Stimulated activated CD4-positive, alpha-beta T cell treated with anti-CD3 and anti-CD28 coated beads, Interleukin-2, amount 100 ng/mL, for 48 hours (primary cell): ENCODE measurements at places on chromosomes 3 and 15.

- no peak for DNase-seq
Measured at GRCh38 chr3:156811089-156811862, 14.9 kb upstream of the LEKR1 start.

DNA sequence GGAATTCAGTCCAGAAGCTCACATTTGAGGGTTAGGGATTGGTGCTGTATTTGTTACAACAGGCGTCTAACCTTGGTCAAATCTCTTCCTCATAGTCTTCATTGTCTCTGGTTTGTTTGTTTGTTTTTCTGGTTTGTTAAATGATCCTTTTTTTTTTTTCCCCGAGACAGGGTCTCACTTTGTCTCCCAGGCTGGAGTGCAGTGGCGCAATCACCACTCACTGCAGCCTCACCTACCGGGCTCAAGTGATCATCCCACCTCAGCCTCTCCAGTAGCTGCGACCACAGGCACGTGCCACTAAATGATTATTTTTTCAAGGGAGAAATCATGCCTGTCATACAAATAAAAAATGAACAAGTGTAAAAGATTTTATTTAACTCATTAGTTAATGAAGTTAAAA, 14.3 kb upstream of the ADPGK start:
- DNase-seq: no peak

- no peak for DNase-seq
Measured at GRCh38 chr3:25386686-25387255, 41.3 kb upstream of the RARB start.

DNA sequence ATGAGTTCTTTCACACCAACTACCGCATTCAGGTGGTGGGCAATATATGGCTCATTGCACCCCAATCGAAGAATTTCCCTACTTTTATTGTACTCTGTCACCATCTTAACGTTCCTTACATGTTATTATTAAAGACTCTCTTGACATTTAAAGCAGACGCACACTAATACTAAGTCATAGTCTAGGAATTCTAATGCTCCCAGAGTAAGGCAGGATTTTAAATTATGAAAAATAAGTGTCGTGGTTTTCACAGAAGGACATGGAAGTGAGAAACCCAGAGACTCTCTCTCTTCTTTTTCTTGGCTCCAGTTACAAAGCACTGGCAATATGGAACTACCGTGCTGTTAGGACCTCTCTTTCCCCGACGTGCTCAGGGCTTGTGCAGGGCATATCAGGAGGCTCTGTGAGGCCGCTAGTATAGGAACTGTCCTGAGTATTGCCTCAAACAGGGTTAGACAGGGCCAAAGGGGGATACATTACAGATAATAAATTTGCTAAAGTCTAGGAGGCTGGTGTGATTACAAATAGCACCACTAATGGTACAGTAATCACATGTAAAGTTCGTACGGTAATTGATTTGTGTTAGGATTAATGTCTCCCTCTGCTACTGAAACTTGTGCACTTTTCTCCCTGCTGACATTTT, 590.8 kb downstream of the FOXP1 start:
- DNase-seq: no peak

- no peak for DNase-seq
Measured at GRCh38 chr15:99371180-99372103, 120.2 kb downstream of the LRRC28 start.

DNA sequence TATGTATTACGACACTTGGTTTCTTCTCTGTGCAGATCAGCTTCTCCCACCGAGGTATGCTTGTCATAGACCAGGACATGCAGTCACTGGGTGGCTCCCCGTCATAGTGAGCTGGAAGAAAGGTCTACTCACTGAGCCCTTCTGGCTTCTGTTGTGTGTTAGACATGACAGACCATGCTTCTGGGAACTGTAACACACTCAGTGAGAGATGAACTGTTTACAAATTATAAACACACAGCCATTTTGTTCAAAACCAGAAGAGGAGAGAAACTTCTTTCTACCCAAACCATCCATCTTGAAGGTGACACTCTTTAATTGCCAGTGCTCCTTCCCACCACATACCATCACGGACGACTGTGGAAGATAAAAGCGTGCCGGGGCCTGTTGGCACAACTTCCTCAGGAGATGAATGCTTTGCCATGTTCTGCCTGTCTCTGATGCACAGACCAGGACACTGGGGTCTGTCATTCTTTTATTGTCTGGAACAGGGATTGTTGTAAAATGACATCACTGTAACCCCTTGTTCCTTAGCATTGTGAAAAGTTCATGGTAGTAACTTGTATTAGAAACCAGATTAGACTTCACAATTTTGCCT, 214.3 kb downstream of the MCTP2 start:
- no peak for DNase-seq

DNA sequence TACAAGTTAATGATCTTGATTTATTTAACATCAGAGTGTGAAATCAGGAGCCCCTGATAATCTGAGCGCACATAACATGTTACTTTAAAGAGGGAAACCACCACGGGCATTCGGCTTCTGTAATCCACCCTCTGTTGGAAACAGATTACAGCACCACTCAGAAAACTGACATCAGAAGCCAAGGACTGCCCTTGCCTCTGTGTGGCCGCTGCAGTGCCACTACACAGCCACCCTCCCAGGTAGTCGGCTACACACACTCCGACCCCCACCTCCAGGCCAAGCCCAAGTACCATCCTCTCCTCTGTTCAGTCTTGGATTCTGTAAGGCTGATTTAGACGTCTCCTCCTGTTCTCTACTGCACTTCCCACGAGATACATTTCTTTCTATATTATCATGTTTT, 251.7 kb downstream of the GABRB3 start:
- no peak for DNase-seq

DNA sequence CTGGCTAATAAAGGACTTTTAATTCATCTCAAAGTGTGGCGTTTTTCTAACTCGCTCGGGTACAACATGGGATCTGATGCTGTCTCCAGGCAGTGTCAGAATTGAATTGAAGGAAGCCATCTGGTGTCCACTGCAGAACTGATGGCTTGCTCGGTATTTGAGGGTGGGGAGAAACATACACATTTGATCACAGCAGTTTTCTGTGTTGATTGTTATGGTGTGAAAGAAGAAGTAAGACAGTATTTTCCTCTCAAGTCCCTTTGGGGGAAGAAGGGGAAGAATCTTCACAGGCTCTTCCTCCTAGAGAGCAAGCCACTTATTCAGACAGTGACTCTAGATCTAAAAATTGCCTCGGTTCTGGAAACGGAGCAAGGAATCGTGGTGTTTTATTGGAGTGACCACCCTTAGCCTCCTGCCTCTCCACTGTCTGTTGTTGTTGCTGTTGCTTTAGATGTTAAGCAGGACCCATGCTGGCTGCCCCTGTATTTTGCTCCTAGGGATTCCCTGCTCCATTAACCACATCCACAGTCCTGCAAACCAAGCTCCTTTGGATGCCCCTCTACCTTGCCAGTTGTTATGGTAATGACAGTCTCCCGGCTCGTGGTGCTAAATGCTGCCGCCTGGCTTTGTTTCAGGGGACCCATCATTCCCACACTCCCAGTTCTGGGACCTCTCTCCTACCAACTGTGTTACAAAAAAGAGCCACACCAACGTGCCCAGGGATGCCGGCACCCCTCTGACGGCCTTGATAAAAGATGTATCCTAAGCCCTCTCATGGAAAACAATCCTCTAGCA, 15.3 kb upstream of the MCCC1 start:
- DNase-seq: no peak

DNA sequence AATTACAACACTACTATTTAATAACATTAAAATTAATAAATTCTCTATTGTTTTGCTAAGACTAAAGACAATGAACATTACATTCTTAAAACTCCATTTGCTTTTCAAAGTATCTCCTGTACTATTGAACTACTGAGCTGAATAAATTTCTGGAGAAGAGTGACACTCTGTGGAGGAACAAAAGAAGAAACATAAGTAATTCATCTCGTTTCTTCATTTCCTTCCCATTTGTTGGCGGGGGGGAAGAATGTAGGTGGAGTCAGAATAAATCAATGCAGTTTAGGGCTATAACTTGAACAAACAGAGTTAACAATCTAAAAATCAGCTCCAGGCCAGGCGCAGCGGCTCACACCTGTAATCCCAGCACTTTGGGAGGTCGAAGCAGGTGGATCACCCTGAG, 32.7 kb downstream of the EFHB start:
- no peak for DNase-seq

- DNase-seq: no peak
Measured at GRCh38 chr3:190619761-190620160, 105.9 kb downstream of the IL1RAP start.

DNA sequence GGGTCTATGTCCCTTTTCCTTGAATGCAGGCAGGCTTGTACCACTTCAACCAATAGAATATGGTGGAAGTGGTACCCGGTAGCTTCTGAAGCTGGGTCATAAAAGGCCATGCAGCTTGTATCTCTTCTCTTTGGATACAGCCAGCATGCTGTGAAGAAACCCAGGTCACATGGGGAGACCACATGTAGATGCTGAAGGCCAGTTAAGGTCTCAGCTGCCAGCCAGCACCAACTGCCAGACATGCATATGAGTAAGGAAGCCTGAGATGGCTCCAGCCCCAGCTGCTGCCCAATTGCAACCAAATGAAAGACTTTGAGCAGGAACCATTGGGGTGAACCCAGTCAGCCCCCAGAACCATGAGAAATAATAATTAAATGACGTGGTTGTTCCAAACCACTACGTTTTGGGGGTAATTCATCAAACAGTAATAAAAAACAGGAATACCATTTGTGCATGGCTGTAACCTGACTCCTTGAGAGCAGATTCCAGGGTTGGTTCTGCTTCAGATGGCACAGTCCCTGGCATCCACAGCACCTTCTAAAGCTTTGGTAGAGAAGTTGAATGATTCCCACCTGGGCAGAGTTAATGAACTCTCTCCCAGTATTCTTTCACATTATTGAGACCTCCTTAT, 3.8 kb downstream of the RBP2 start:
- DNase-seq: no peak

- DNase-seq: peak; percentile 14
Measured at GRCh38 chr3:129605922-129606635, 397 bp downstream of the PLXND1 start.

GRCh38 chr3:99712291-99712954, 74.0 kb downstream of the COL8A1 start:
- no peak for DNase-seq

DNA sequence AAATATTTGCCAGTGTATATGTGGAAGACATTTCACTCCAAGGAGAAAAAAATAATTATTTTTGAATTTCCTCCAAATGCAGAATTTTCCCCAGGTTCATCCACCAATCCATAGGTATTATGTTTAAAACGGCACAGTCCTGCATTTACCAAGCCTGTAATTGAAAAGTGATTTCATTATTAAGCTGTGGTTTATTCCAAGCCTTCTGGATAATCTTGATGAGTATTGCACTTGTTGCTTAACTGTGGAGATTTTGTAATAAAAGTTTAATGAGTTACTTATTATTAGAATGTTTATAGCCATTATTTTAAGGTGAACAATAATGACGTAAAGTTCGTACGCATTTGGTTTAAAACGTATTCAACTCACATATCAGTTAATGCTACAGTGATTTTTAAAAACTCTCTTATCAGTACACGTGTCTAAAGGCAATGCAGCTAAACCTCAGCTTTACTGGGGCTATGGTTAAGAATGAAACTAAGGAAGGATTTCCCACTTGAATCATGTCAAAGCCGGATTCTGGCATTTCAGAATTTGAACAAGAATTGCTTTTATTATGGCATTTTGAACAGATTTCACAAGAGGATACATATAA, 283.9 kb downstream of the MECOM start:
- no peak for DNase-seq

GRCh38 chr15:67063689-67064606, 1.5 kb upstream of the SMAD3 start:
- no peak for DNase-seq

DNA sequence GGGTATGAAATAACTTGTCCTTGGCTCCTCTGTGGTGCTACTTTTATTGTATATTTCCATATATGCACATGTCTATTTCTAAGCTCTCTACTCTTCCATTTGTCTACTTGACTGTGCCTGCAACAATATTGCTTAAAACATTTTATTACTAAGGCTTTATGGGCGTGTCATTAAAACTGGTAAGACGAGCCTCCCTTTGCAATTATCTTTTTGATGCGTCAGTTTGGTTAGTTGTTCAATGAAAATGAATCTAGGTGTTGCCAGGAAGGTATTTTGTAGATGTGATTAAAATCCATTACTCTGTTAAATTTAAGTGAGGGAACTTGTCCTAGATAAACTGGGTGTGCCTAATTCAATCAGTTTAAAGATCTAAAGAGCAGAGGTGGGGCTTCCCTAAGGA, 12.9 kb upstream of the TRA2B start:
- no peak for DNase-seq

GRCh38 chr15:33021806-33022389, 172.6 kb downstream of the FMN1 start:
- no peak for DNase-seq

DNA sequence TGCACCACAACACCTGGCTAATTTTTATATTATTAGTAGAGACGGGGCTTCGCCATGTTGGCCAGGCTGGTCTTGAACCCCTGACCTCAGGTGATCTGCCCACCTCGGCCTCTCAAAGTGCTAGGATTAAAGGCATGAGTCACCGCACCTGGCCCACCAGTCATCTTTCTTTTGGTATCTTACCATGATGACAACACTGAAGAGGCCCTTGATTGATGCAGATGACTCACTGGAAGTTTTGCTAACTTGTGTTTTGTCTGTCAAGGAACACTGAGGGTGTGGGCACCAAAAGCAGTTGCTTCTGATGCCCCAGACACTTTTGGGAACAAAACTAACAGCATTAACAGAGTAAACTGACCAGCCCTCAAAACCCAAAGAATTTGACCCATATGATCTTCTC, 88.3 kb downstream of the MYO5A start:
- no peak for DNase-seq

DNA sequence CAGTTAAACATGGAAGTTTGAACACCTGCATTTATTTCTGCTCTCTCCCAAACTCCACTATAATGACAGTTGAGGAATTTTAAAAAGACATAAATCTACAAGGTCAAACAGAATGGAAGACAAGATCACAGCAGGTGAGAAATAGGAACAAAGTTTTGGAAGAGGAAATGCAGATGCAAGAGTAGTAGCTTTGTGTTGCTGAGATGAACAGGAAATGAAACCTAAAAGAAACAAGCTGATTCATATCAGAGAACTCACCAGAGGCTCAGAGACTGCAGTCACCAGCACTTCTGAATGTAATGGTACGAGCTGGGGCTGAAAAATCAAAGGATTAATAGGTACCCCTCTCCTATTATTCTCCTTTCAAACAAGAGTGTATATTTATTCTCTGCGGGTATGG, 459.9 kb downstream of the RAP2B start:
- no peak for DNase-seq

DNA sequence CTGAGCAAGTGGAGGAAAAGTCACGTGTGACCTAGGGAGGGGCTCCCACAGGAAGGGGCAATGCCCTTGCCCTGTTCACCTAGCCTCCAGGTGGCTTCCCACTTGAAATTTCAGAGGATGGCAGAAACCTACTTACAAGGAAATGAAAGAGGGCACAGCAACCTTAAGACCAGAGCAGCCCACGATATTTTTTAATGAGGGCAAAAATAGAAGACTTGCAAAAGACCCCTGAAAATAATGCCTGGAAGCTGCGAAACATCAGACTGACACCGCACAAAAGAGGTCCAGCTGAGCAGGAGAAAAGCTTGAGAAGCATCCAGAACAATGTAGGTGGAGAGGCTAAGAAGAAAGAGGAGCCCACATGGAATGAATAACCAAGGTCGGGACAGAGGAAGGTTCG, 66.1 kb downstream of the KLF15 start:
- no peak for DNase-seq
